Activated T-cell treated with anti-CD3 and anti-CD28 coated beads, Interleukin-2, amount 50 U/mL, for 1 hour (primary cell): ENCODE measurements at places on chromosomes 3 and 15.

GRCh38 chr15:77716632-77717332 is 84.1 kb upstream of the LINGO1 start:
- DNase-seq = no peak

DNA sequence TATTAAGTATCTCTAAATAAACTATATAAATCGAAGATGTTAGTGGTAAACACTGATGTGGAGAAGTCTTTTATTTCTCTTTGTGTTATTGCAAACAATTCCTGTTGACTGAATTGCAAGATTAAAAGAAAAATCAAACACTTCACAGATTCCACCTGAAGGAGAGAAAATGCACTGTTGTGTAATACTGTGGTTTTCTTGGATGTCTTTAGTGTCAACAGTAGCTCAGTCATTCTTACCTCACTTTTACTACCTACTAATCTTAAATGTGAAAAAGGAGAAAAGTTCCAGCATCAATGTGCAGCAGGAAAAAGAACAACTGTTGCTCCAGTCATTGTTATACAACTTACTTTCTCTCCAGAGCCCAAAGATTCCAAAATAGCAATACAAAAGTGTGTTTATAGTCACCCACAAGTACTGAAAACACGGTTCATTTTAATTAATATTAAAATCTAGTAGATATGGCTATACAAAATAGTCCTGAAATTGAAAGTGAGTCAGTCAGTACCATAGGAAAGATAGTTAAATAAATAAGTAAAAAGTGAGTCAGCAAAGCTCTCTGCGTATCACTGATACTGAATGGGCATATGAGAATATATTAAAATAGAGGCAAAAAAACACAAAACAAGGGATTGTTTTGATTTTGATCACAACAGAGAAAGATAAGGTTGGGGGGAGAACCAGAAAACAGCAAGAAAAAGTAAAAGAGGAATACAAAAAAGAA is 90.5 kb upstream of the CSPG5 start:
- DNase-seq = no peak

GRCh38 chr3:55720614-55721013 is 233.5 kb upstream of the WNT5A start:
- no peak for DNase-seq

- DNase-seq = no peak
Observed at GRCh38 chr15:83871808-83872559, 218.1 kb downstream of the ADAMTSL3 start.

- DNase-seq = no peak
Observed at GRCh38 chr15:37111427-37111717, 11.0 kb upstream of the MEIS2 start.
